Muscle of leg (tissue), 16 donors: ENCODE measurements at places on chromosomes 12 and 14.

GRCh38 chr12:76143343-76144244 lies 59.1 kb upstream of the NAP1L1 start:
- H3K27me3 ChIP-seq = no peaks in the 10 kb centered on the region
- DNase-seq = no peak
- no peaks in the 10 kb centered on the region for H3K36me3 ChIP-seq
- H3K27ac ChIP-seq = no peak overlapping the region
- no peak overlapping the region for H3K4me3 ChIP-seq

- peaks cover 28% of the 10 kb centered on the region for H3K36me3 ChIP-seq
- H3K27ac ChIP-seq = no peak overlapping the region
- peaks cover 39% of the 10 kb centered on the region for H3K4me1 ChIP-seq
- H3K4me3 ChIP-seq = no peak overlapping the region
- H3K27me3 ChIP-seq = no peaks in the 10 kb centered on the region
These were observed 18.5 kb downstream of the RHOF start for GRCh38 chr12:121774968-121775474.

DNA sequence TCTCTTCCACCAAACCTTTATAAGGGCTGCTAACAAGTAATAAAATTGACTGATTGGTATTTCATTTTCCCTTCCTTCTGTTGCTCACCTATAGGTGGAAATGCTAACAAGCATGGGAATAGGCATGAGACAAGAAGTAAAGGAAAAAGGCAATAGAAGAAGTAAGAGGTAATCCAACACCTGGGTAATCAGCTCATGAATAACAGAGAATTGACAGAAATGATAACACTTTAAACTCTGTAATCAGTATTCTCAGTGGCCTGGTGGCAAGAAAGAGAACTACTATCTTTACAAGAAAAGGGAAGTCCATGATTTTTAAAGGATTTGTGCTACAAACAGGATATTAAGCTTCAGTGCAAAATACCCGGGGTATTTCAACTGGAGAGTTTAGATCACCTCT lies 737.8 kb downstream of the RERGL start:
- DNase-seq = no peak
- H3K4me3 ChIP-seq = no peak overlapping the region
- no peaks in the 10 kb centered on the region for H3K4me1 ChIP-seq
- H3K27ac ChIP-seq = no peak overlapping the region

GRCh38 chr14:52977798-52978197 lies 26.9 kb upstream of the FERMT2 start:
- H3K4me1 ChIP-seq = peaks cover 7% of the 10 kb centered on the region
- H3K27me3 ChIP-seq = no peaks in the 10 kb centered on the region
- no peaks in the 10 kb centered on the region for H3K36me3 ChIP-seq

DNA sequence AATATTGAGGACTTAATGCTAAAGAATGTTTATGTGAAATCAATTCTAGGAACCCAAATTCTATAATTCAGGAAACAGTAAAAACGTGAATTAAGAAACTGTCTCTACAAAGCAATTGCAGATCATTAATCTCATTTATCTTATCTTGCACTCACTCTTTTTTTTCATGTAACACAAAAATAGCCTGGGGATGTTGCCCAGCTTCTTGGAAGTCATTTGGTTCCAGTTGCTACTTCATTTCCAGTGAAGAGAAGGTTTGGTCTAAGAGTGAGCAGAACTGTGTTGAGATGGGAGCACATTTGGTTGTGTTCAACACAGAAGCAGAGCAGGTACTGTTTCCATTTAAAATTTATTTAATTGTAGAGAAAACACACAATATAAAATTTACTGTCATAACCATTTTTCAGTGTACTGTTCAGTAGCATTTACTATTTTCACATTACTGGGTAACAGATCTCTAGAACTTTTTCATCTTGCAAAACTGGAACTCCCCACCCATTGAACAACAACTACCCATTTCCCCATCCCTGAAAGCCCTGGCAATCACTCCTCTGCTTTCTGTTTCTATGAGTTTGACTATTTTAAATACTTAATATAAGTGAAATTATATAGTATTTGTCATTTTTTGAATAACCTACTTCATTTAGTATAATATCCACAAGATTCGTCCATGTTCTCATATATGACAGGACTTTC lies 9.7 kb downstream of the CLEC6A start:
- H3K36me3 ChIP-seq = no peaks in the 10 kb centered on the region
- no peaks in the 10 kb centered on the region for H3K27me3 ChIP-seq
- DNase-seq = no peak
- no peaks in the 10 kb centered on the region for H3K4me1 ChIP-seq
- no peak overlapping the region for H3K27ac ChIP-seq
